Activated CD4-positive, alpha-beta T cell treated with anti-CD3 and anti-CD28 coated beads, Interleukin-2, amount 50 U/mL, for 24 hours (primary cell): ENCODE measurements at places on chromosomes 1 and 21.

GRCh38 chr1:158391099-158391498, 8.2 kb downstream of the OR10T2 start:
- DNase-seq: no peak

DNA sequence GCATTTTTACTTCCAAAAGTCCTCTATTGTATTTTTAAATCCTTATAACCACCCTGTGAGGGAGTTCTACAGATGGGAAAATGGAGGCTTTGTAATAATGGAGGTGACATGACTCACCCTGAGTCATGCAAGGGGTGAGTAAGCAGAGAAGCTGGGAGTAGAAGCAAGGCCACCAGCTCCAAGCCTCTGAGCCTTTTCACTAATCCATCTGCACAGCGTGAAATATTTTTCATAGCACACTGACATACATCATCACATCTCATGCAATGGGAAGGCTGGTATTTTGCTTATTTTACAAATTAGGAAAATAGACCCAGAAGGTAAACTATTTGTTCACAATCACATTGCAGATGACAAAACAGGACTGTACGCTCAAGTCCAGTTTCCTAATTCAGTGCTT, 96.9 kb downstream of the KCNH1 start:
- peak; percentile 3 for DNase-seq

DNA sequence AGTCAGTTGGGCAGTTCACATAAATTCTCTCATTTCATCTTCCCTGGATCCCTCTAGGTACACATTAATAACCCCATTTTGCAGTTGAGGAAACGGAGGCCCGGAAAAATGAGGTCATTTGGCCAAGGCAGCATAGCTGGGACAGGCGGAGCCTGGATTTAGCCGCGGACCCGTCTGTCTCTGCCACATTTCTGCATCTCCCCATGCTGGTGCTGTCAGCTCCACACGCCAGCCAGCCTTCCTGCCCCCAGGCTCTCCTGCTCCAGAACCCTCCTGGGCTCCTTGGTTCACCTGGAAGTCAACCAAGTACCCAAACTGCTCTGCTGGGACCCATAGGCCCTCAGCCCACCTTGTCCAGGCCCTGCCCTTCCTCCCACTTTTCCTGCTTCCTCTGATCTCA, 7.6 kb downstream of the FOXO6 start:
- no peak for DNase-seq

GRCh38 chr1:7187112-7187493, 401.8 kb downstream of the CAMTA1 start:
- DNase-seq: no peak

- no peak for DNase-seq
These were observed 110.8 kb downstream of the WDR4 start for GRCh38 chr21:42768324-42769121.

DNA sequence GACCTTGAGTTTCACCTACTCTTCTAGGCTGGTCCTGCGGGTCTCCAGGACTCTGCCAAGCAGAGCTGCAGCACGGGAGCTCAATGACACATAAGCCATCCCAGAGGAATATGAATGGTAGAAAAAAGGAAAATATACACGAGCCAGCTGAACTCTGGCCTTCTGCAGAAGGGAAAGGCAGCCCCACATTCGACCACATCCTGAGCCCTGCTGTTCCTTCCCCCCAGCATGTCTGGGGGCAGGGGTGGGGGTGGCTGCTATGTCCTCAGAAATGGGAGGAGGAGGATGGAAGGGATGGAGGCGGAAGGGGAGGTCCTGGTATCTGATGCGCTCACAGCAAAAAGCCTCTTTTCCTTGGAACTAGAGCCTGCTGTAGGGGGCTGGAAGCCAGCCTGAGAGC, 12.1 kb upstream of the KDF1 start:
- no peak for DNase-seq

DNA sequence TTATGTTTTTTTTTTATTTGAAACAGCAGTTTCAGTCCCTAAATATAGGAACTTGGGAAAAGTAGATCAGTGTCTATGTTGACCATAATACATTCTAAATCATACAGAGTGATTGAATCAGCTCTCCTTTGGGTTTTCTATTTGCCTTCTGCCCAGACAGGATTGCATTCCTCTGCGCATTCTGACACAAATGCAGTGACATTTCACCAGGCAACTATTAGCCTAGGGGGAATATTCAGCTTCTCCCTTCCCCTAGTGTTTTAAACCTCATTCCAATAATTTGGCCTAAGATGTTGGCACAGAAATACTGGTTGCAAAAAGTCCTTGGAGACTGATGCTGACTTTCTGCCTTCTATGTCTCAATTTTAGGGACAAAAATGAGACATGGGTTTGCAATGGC, 172.8 kb downstream of the PTGER3 start:
- DNase-seq: no peak

DNA sequence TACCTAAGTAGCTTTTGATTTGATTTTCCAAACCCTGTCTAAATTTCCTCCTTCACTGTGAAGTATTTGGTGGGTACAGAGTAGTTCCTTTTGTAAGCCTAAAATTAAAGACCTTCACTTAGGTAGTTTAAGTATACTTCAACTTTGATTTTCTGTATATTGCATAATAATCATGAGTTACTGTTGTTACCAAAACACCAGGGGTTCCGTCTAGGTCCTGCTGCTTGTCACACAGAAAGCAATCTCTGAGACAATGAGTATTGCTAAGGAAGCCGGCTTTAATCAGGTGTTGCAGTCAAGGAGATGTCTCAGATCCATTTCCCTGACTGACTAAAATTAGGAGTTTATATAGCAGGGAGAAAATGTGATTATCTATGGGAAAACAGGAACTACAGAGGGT, 15.3 kb downstream of the RPS6KC1 start:
- DNase-seq: no peak

DNA sequence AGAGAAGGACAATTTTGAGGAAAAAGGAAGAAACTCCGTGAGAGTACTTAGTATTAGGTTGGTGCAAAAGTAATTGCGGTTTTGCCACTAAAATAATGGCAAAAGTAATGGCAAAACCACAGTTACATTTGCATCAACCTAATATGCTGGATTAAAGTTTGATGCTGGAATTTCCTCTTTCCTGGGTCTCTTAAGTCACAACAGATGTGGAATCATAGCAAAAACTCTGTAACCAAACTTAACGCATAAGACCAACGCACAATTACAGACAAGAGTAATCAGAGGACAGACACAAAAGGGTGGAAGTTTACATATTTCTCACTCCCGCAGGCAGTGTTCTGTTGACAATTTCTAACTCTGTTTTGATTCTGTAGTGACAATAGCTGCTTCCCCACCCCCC, 182.4 kb downstream of the BACH1 start:
- no peak for DNase-seq

GRCh38 chr1:53681351-53681976, 57.5 kb downstream of the GLIS1 start:
- DNase-seq: no peak

- DNase-seq: no peak
These were observed 6.6 kb downstream of the PAPPA2 start for GRCh38 chr1:176469450-176470010.

DNA sequence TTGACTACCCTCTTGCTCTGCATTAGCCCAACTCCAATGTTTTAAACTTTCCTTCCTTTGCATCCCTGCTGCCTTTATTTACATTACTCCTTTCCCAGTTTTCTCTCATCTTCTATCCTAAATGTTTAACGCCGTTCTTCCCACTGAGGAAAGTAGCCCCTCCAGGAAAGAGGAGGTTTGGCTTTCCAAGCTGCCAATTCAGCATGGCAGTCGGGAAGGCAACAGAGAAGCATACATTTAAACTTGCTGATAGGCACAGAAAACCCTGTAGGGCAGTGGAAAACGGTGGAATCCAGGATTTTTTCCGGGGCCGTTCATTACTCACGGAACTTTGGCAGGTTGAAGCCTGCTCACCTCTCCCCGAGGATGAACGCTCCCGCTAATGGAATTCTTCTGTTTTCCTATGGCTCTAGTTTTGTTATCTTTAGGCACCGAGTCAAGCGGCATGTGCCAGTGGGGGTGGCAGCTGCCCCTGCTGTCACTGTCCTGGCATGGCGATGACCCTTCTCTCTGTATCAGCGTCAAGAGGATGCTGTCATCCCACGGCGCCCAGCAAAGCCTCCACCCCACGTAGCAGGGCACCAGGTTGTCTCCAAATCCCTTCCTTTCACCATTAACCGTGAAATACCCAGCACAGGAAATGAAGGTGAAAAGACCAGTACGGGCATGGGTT, 48.3 kb downstream of the ZBTB18 start:
- DNase-seq: no peak

DNA sequence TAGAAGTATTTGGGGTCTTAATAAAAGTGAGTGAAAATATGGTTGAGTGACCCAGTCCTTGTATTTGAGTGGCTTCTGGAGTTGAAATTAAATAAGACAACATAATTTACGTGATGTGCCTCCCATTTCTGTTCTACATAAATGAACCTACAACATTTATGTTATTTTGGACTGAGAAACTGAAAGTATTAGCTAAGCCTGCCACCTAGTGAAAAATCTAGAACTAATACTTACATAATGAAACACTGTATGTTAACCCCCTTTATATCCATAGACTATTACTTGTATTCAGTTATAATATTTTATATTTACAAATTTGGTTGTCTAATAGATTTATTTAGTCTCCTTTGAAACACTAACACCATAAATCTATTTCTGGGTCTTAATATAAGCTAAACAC, 298.9 kb downstream of the KCNT2 start:
- DNase-seq: no peak

DNA sequence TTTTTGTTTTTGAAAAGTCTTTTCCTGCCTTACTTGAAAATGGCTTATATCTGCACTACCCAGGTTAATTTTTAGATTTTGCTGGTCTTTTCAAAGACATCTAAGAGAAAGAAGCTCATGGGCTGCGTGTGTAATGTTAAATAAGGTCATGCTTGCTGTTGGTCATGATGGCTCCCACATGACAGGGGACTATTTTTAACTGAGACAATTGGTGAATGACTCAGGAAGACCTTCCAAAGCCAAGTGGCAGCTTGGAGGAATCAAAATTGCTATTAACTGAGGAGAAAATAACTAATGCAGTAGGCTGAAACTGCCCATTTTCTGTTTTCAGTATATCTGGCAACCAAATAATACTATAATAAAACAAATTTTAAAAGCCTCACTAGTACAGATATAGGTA, 117.1 kb upstream of the SPAG17 start:
- no peak for DNase-seq

GRCh38 chr1:109996476-109996875, 11.9 kb downstream of the AHCYL1 start:
- DNase-seq: no peak
